ENCODE measurements at places on chromosomes 3 and 15.
A peak's percentile ranks its signal among the peaks of the same experiment; 100 is the strongest.

GRCh38 chr3:117708601-117709000, 999.0 kb downstream of the TUSC7 start:
- peak; percentile 15 for DNase-seq

DNA sequence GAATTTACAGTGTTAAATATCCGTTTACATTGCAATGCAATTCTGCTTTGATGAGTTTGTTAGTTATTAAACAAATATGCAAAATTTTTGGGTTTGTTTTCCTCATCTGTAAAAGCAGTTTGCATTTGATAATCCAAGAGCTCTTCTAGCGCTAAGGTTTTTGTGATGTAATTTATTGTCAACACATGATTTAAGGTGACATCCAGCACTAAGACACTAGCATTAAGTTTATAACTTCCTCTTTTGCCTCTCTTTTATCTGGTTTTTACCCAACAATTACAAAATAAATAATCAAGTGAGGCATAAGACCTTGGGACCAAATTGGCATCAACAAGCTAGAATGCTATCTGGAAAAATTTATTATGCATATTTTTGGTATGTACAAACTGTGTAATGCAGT, 969 bp upstream of the DNAJC19 start:
- DNase-seq: no peak

GRCh38 chr3:52313774-52314188, 2.3 kb upstream of the DNAH1 start:
- peak; percentile 20 for DNase-seq

DNA sequence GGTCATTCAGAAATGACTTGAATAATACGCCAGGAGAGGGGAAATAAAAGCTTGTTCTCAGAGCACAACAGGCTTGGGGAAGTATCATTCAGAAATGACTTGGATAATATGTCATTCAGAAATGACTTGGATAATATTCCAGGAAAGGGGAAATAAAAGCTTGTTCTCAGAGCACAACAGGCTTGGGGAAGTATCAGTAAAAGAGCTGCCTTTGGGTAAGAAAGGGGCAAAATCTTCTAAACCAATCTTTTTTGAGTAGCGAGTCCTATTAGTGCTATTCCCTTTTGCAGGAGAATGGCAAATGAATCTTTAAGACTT, 20.9 kb downstream of the GABRR3 start:
- no peak for DNase-seq

DNA sequence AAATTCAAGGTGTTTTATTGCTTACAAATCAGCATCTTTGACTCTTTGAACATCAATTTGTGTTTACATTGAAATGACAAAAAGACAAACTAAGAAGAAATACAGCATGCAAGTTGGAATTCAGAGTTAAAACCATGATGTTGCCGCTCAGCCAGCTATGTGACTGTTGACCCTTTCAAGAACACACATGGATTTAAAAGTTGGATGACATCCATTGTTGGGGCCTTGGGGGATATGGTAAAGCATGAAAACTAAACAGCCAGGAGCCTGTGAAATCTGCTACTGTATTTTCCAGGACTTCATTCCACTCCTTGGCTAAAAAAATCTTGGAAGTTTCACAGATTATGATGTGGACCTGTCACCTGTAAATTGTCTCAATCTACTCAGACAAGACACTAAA, 4.6 kb downstream of the P2RY1 start:
- DNase-seq: no peak

DNA sequence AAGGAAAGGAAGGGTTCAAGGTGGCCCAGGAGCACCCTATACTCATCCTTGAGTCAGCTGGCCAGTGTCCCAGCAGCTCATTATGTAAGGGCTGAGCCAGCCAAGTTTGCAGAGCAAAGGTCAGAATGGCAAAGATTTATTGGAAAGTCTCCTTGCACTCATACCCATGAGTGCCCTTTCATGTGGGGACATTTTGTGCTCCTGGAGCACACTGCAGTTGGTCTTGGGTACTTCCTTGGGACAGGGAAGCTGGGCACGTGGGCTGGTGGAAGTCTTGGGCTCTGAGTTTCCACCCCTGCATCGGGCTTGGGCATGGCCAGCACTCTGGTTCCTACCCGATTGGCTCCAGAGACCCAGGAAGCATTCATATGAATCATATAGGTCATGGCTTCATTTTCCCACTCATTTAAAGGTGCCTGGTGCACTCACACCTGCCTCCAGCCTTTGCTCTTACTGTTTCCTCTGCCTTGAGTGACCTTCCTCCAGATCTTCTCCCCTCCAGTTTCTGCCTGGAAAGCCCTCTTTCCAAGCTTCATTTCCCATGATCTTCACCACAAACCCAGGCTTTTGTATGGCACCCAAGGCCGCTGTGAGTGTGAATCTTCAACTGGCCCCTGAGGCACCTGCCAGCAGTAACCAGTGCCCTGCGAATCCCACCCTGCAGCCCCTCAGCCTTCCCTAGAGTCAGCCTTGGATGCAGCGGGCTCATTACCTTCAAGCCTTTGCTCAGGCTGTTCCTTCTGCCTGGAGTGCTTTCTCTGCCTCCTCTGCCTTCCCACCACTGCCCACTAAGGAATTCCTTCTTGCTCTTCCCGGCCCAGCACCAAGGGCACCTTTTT, 10.5 kb upstream of the PRKCD start:
- DNase-seq: no peak

GRCh38 chr15:78925076-78925624, 19.7 kb downstream of the CTSH start:
- no peak for DNase-seq

DNA sequence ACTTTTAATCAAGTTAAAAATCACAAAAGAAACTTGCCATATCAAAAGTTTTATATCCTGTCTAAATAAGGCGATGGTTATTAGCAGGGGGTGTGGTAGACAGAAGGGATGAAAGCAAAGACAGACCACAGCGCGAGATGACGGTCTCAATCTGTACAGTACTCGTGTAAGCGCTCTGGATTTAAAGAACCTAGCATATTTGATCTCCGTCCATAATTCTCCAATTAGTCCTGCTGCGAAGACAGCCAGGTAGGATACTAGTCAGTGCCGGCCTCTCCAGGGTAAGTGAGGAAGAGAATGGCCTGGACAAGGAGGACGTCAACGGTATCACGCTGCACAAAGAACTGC, 701 bp downstream of the SGO1 start:
- peak; percentile 9 for DNase-seq

- no peak for DNase-seq
Observed at GRCh38 chr3:181755959-181756358, 44.2 kb downstream of the SOX2 start.

GRCh38 chr3:197592361-197593045, 36.7 kb upstream of the BDH1 start:
- no peak for DNase-seq

- DNase-seq: no peak
Observed at GRCh38 chr3:7285505-7285904, 424.6 kb downstream of the GRM7 start.

DNA sequence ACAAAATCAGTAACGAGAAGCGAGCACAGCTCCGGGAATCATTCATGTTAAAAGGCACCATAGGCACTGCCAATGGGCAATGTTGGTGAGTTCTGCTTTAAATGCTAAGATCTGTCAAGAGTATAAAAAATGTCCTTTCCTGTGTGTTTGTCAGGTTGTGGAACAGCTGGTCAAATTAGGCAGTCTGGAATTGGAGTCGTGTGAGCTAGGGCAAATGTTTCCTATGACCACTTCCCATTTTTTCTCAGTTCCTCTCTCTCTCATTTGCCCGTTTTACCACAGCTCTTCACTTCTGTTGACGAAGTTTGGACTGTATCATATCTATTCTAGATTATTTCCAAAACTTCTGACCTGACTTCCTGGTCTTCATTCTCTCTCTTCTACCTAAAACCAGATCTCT, 60.8 kb upstream of the GOLIM4 start:
- no peak for DNase-seq

DNA sequence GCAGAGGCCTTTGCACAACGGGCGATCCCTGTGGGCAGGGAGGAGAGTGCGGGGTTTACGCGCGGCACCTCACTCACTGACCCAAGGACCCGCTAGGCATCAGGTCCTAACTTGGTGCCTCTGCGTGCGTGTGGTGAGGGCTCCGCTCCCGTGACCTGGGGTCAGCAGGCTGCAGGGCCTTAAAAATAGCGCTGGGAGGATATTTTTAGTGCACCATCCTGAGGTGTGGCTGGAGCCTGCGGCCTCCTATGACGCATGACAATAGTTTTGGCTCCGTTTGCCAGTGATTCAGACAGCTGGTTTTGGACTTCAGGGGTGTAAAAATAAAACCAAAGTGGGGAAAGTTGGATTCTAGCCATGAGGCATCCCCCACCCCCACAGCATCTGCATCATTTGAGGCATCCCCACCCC, 139.0 kb downstream of the FAM43A start:
- peak; percentile 68 for DNase-seq

DNA sequence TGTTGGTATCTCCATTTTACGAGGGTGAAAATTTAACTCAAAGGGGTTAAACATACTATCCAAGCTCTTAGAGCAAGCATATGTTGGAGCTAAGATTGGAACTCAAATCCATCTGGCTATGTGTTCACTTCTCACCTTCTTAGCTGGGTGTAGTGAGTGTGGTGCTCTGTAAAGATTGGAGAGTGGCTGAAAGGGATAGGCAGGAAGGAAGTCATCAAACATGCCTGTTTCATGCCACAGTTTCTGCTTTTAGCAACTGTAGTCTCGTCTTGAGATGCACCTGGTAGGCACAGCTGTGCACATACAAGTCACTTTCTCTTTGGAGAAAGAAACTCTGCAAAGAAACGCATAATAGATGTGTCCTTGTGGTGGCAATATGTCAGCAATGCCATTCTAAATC, 189.1 kb upstream of the MDFIC2 start:
- no peak for DNase-seq

- no peak for DNase-seq
Observed at GRCh38 chr3:118955914-118956556, 78.6 kb downstream of the IGSF11 start.

- no peak for DNase-seq
Observed at GRCh38 chr3:12273045-12273695, 15.7 kb upstream of the PPARG start.

GRCh38 chr3:193882091-193882490, 253.9 kb upstream of the HES1 start:
- no peak for DNase-seq

GRCh38 chr3:70766301-70766700, 453.9 kb upstream of the MDFIC2 start:
- no peak for DNase-seq

DNA sequence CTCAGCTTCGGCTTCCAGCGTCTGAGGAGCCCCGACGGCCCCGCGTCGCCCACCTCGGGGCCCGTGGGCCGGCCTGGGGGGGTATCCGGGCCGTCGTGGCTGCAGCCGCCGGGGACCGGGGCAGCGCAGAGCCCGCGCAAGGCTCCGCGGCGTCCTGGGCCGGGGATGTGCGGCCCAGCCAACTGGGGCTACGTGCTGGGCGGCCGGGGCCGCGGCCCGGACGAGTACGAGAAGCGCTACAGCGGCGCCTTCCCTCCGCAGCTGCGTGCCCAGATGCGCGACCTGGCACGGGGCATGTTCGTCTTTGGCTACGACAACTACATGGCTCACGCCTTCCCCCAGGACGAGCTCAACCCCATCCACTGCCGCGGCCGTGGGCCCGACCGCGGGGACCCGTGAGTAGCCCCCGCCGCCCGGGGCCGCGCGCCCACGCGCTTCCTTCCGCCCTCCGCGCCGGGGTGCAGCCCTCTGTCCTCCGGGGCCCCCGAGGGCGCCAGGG, 462 bp downstream of the EDEM1 start:
- DNase-seq: peak; percentile 46

GRCh38 chr3:149207475-149207874, 14.2 kb downstream of the CP start:
- no peak for DNase-seq

- DNase-seq: peak; percentile 5
Observed at GRCh38 chr15:44289259-44289790, 806 bp downstream of the GOLM2 start.

DNA sequence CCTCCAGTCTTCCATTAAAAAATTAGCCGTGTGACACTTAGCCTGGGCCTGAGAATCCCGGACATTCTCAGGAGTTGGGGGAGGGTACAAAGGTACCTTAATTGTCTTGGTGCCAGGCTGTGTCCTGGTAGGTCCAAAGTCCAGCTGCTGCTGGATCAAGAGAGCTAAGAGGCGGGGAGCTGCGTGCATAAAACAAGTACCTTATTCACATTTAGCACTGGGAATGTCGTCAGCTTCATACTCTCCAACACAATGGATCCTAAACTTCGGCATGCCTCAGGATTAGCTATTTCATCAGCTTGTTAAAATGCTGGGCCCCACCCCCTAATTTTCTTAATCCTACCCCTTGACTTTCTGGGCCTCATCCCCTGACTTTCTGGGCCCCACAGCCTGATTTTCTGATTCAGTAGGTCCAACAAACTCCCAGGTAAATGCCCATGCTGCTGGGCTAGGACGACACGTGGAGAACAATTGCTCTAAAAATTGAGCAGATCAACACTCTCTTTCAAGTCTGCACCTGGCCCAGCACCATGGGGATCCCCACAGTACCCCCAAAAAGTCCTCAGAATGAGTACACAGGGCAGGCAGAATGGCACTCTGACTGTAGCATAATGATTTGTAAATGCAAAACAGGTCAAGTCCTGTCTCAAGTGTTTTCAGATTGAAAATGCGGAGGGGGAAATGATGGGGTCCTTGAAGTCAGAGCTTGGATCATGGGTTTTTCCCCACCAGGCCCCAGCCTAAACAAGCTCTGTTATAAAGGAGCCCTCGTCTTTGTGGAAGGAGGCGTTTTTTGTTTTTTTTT, 5.6 kb upstream of the AEN start:
- no peak for DNase-seq

DNA sequence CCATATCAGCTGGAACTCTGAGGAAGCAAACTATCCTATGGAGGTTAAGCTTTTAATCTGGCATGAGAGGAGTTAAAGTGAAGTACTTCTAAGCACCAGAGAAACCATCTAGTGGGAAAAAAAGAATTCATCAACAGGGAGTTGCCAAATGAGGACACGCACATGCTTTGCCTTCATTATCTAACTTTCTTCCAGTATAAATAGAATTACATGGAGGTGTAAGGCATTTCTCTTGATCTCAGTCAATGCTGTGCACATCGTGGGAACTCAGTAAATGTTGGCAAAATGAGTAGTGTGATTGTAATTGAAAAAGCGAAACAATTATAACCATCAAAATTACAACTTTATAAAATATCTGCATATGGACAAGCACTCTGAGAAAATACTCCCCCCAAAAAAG, 8.0 kb upstream of the GSK3B start:
- no peak for DNase-seq

DNA sequence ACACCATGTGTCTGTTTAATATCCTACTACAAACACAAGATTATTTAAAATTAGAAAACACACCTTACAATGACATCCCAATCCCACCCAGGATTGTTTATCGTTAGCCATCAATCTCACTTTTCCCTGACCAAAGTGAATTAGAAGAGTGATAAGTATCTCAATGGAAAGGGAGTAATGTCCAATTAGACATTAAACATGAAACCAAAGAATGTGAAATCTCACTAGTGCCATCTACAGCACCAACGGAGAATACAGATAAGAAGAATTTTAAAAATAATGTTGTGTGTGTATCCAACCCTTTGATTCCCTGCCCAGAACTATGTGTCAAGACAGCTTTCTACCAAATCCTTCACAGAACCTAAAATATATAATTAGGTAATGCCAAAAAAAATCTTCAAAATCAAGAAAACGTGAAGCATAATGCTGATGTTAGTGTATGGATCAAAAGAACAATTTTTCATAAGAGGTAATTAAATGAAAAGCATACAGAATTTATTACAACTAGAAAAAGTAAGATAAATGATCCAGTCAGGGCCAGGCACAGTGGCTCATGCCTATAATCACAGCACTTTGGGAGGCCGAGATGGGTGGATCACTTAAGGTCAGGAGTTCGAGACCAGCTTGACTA, 64.2 kb downstream of the SCAPER start:
- peak; percentile 48 for DNase-seq
